ENCODE measurements at places on chromosomes 11 and 22.

DNA sequence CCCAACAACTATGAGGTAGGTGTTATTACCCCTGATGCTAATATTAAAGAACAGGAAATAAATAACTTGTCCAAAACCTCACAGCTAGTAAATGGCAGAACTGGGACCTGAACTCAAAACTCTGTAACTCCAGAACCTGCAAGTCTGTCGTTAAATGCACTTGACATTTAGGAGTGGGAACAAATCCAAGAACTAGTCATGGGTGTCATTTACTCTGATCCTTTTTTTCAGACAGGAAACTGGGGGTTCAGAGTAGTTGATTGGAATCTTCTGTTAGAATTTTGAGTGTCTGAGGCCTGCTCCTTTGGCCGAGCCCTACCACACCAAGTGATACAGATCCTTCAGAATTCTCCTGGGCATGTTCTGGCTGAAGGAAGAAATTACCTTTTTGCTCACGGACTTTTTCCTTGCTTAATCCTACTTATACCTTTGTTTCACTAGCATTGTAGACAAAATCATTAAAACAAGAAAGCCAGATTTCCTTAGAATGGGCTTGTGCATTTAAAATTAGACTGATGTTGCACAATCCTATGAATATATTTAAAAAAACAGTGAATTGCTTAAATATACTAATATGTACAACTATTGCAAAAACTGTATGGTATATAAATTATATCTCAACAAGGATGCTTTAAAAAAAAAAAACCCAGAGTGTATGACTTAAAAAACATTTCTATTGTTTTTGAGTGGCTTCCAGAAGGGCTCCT, 1.4 kb upstream of the YAP1 start:
- no peak for DNase-seq

- no peak for DNase-seq
These were observed 8.3 kb downstream of the KIRREL3 start for GRCh38 chr11:126992065-126992803.

- DNase-seq, result no peak
These were observed 30.6 kb downstream of the KIRREL3 start for GRCh38 chr11:126969865-126970479.

GRCh38 chr22:46500201-46500600, 37.2 kb downstream of the CELSR1 start:
- DNase-seq, result no peak

- DNase-seq, result no peak
These were observed 11.4 kb downstream of the PRSS23 start for GRCh38 chr11:86811637-86812321.

DNA sequence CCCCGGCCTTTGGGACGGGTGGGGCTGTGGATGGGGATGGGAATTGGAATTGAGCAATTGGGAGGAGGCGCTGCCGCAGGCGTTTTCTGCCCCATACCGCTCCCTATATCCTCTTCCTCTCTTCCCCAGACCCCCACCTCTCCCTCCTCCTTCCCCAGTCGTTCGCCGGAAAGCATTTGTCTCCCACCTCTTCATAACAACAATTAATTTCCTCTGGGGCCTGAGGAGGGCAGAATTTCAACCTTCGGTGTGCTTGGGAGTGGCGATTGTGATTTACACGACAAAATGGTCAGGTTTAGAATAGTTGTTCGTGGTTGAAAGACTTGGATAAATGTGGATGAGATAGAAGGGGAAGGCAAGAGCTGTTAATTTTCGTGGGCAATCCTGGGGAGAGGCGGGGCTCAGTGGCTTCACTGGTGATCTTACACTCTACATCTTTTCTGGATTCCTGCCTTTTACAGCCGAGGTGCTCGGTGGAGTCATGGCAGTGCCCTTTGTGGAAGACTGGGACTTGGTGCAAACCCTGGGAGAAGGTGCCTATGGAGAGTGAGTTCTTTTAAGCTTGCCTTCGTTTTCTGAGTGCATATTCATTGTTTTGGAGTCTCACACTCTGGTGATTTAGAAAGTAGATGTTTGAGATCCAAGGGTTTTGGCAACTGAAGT, 1.5 kb downstream of the CHEK1 start:
- no peak for DNase-seq

GRCh38 chr11:69515271-69516245, 34.1 kb downstream of the LINC01488 start:
- DNase-seq, result no peak

DNA sequence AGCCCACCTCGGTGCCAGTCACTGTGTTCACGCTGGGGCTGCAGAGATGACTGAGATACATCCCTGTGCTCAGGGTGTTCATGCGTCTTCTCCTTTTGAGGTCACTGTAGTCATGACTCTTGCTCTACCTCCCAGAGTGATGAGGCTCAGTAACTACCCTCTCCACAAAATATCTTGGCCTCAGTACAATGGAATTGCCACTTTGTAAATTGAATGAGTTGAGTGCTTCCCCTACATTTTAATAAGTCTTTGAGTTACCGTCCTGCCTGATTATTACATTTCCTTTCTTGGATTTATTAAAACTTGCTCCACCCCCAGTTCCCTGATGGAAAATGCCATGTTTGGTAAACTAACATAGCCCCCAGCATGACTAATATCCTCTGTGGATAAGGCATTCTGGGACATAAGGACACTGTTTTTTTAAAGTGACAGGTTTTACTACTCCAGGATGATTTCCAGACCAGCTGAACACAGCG, 15.9 kb downstream of the PRSS23 start:
- DNase-seq, result no peak

DNA sequence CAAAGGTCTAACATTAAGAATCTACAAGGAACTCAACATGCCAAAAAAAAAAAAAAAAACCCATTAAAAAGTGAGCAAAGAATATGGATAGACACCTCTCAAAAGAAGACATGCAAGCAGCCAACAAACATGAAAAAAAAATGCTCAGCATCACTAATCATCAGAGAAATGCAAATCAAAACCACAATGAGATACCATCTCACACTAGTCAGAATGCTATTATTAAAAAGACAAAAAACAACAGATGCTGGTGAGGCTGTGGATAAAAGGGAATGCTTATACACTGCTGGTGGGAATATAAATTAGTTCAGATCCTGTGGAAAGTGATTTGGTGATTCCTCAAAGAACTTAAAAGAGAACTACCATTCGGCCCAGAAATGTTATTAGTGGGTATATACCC, 257.7 kb upstream of the PLET1 start:
- DNase-seq, result no peak

- DNase-seq, result no peak
These were observed at the start of gene RIC3 for GRCh38 chr11:8168485-8169257. Gene RIC3, minus strand, starts transcription at chr11:8169025. Its CDS starts 36 bp downstream, at chr11:8168989.

GRCh38 chr11:27020751-27021150, 19.9 kb upstream of the BBOX1 start:
- no peak for DNase-seq

DNA sequence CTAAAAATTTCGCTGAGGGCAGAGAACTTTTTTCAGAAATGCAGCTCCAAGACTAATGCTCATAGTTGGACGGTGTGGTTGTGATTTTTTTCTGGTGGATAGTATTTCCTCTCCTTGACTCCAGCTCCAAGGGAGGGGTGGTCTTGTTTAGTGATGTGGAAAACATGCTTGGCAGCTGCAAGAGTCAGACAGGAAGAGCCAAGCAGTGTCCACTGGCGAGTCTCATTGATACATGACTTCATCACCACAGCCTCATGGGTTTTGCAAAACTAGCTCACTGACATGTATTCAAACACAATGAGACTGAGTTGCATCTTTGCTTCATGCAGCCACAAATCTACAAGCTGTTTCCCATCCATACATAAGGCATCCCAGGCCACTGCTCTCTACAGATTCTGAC, 7.3 kb upstream of the KCNJ1 start:
- no peak for DNase-seq

Measured in colonic mucosa (tissue), 4 donors.